ENCODE measurements at places on chromosomes 1 and 21.

DNA sequence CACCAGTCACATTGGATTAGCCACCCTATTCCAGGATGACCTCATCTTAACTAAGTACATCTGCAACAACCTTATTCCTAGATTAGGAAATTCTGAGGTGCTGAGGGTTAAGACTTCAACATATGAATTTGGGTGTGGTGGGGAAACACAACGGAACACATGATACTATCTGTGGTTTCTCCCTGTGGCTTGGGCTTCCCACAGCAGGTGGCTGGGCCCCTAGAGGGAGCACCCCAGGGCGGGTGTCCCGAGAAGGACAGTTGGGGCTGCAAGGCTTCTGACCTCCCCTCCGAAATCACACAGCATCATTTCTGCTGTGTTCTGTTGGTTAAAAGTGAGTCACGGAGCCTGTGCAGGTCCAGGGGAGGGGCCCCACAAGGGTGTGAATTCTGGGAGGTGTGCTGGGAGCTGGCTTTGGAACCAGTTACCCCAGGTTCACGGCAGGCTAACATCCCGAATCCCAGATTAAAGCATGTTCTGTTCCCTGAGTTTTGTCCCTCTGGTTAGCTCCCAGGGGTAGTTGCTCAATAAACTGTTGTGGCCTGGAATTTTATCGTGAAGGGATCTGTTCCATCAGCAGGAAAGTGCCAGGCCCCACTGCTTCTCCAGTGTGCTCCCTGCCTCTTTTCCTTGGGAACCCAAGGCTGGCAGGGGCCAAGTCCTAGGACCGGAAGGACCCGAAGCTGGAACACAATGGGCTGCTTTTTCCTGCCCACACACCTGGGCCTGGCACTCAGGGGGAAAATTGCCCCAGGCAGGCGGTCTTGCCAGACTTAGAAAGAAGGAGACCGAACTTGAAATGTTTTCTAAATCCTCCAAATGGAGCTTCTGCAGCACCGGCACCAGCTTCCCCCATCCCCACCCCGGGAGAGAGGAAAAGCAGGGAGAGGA lies 154.0 kb upstream of the WNT4 start:
- no peak for DNase-seq

DNA sequence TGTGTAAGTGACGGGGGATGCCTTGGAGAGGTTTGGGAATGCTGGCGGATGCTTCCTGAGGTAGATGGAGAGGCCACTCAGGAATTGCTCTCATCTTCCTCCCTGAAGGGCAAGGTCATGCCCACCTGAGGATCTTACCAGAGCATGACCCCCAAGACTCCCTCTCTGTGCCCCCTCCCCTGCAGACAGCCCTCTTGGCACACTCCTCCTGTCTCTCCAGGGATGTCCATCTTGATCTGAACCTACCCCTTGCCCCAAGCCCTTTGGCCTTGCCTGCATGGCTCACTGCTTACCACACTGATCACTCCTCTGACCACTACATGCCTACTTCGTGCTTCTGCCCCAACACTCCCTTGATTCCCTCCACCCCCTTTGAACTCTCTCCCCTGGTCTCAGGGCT lies 17.9 kb upstream of the MPL start:
- no peak for DNase-seq

- DNase-seq, result no peak
These were observed 130.8 kb downstream of the LYPLAL1 start for GRCh38 chr1:219304227-219305226.

- no peak for DNase-seq
These were observed 98.7 kb upstream of the PDC start for GRCh38 chr1:186559601-186560116.

DNA sequence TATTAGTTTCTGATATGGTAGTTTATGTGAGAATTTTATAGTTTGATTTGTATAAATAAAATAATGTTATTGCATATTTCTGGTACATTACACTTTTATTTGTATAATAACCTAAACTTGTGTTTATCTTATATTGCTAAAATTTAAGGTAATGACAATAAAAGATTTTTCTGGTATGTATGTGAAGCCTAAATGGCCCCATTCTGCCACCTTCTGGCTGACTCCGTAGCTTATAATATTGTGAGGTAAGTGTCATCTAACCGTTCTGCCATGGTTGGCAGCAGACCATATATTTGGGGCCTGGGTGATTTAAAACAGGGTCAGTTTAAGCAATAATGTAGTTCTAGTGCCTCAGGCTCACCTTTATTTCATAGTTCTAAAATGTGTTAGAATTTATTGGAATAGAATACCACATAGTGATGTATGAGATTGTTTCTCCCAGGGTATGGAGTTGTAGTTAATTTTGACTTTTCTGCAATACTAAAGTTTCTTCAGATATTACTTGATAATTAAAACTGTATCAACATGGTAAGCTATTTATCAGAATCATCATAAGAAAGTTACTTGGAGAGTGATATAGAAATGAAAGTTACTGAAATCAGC lies 21.2 kb upstream of the PRKACB start:
- DNase-seq, result peak; percentile 26

- DNase-seq, result no peak
These were observed 13.2 kb downstream of the CASP9 start for GRCh38 chr1:15510611-15511405.

DNA sequence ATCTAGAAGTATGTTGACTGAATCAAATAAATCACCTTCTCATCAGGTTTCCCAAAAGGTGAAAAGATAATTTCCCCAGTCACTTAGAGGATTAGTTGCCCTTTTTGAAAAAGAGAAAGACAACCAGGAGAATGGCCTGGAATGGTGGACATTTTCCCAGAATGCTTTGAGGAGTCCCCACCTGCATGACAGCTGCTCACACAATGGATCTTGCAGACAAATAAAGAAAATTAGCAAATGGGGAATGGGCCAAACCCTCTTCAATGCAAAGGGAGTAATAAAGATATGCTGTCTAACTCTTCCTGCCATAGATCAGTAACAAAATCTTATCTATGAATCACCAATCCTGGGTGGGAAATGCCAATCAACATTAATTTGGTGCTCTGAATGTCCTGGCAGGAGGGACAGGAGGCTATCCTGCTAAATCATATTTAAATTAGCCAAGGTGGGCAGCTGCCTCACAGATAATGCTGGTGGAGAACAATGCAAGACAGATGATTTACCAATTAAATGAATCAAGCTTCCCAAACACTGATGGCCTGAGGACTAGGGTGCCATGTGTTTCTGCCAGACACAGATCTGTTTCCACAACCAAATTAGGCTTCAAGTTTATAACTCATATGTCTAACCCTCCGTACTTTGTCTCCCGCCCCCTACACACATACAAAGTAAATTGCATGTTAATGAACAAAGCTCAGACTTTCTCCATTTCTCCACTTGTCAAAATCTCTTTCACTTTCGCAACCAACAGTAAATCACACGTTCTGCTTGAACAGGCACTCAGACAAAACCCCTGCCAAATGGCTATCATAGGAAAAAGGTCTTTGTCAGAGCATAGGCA lies 488.0 kb upstream of the PLXNA2 start:
- no peak for DNase-seq

All from stimulated activated CD4-positive, alpha-beta T cell treated with anti-CD3 and anti-CD28 coated beads, Interleukin-1b, Interleukin-23, amount 100 ng/mL, for 24 hours (primary cell).